Stimulated activated CD8-positive, alpha-beta memory T cell treated with anti-CD3 and anti-CD28 coated beads, Interleukin-2, amount 100 ng/mL, for 48 hours (primary cell): ENCODE measurements at places on chromosomes 16 and 17.

DNA sequence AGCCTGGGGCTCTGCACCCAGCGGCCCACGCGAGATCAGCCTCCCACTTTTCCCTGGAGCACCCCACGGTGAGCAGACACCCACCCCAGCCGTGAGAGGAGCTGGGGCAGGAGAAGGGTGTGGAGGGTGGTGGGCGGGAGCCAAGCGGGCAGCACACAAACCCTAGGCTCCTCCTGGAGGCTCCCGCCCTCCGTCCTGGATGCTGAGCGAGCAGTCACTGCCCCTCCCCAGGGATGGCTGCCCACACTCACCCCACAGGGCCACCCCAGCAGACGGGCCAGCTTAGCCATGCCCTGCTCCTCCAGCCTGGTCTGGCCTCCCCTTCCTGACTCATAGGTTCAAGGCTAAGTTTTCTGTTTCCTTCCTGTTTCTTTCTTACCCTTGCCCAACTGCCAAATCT lies 15.7 kb upstream of the ABCC3 start:
- no peak for DNase-seq

DNA sequence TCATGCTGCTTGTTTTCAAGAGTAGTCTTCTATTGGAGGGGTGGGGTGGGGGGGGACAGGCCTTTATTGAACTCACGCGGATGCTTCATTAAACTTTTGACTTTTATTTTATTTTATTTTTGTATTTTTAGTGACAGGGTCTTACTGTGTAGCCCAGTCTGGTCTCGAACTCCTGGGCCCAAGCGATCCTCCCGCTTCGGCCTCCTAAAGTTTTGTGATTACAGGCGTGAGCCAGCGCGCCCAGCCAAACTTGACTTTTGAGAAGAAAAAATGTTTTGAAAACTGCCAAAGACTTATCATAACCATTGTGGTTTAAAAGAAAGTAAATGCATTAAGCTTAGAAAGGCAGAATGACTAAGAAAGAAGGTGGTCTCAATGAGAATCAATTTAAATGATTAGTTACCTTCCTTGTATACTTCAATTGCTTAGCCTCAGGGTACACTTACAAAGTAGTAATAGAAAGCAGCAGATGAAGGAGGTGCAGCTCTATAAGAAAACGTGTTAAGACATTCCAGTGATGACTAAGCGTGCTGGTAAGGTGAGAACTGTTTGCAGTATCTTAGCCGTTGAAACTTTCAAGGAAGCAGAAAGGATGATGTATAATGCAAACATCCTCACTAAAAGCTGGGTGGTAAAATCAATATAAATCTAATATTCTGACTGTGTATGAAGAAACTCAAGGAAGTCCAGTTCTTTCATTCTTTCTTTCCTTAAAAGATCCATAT lies 1.2 kb downstream of the AP2B1 start:
- DNase-seq, result no peak

GRCh38 chr16:57661936-57662906 lies 5.9 kb upstream of the ADGRG3 start:
- DNase-seq, result no peak

GRCh38 chr17:56910509-56911235 lies 3.2 kb downstream of the TRIM25 start:
- no peak for DNase-seq

GRCh38 chr17:11412654-11413053 lies 171.6 kb downstream of the SHISA6 start:
- DNase-seq, result no peak

DNA sequence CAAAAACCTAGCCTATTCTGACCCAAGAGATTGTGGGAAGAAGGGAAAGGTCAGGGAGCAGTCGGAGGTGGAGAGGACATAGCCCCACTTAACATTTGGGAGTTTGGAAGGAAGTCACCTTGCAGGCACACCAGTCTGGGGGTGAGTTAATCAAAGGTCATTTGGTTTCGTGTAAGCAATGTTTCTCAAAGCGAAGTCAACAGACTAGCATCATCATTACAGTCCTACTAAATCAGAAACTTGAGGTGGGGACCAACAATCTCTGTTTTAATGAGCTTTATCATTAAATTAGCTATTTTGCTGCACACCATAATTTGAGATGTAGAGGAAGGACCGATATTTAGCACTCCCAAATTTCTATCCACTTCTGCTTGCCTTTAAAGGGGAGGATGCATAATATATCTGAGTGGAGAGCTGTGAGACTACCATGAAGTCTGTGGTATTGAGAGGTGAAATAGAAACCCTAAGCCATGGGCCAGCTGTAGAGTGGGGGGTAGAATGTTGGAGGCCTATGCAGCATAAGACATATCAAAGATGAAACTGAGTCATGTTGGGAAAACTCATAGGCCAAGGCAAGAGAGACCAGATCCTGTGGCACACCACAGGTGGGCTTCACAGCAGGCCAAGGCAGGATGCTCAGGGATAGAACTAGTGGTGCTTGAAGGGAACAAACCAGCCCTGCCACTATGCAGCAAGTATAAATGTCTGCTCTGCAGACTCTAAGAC lies 141.7 kb upstream of the ANKFN1 start:
- DNase-seq, result no peak

DNA sequence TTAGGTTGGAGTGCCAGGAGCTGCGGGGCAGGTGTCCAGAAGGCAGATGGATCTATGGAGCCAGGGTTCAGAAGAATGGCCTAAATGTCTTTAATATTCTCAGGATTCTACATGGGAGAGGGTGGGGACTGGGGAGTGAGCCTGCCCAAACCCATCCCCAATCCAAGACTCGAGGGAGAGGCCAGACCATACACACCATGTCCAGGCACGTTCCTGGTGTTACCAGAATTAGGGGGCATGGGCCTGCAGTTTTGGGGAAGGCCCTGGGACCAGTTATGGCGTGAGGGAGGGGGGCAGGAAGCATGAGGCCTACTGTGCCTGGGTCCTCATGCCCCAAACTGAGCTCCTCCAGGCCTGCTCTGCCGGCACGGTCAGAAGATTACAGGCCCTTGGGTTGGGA lies 1.9 kb downstream of the TAX1BP3 start:
- DNase-seq, result no peak

DNA sequence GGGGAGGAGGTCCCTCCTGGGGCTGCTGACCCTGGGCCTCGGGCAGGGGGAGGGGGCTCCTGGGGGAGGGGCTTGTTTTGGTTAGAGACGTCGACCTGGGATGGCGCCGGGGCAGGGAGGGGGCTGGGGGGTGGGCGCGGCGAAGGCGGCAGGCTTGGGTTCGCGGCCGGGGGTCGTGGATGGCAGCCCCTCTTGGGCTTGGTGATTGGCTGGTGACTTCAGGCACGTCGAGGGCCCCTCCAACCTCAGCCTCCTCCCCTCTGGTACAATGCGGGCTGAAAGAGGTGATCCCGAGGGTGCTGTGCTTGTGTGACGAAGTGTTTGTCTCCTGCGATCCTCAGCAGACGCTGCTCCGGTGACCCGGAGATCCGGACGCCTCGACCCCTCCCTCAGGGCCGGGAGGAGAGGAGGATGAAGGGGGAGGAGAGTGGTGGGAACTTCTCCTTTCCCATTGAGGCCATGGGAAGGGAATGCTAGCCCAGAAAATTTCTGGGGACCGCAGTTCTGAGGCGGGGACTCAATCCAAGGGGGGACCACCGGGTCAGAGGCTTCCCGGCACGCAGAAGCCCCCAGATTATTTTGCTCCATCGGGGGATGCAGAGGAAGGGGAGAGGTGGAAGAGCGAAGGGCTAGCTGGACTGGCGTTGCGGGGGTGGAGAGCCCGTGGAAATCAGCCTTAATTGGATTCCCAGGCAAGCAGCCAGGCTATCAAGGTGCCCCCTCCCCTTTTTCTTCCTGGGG lies 43.9 kb downstream of the RAI1 start:
- no peak for DNase-seq

GRCh38 chr16:54347961-54348360 lies 61.4 kb upstream of the IRX3 start:
- DNase-seq, result no peak

- no peak for DNase-seq
Observed at GRCh38 chr16:48559462-48560211, 50.3 kb downstream of the N4BP1 start.

GRCh38 chr16:65306722-65307121 lies 184.9 kb upstream of the CDH11 start:
- DNase-seq, result no peak

- no peak for DNase-seq
Observed at GRCh38 chr17:44314524-44314868, 6.1 kb downstream of the RUNDC3A start.

DNA sequence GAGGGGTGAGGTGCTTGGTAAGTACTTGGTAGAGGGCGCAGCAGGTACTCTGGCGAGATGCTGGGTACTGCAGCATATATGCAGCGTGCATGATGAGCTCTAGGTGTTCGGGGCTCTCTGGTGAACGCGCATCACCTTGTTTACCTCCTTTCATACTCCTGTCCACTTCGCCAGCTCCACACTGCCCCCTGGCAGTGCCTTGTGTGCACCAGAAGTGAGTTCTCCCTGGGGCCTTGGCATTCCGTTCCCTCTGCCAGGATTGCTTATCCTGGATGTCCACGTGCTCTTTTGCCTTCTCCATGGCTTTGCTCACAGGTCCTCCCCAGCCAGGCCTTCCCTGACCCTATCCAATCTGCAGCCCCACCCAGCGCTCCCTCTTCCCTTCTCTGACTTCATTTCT lies 154.2 kb downstream of the MRM1 start:
- peak; percentile 24 for DNase-seq

DNA sequence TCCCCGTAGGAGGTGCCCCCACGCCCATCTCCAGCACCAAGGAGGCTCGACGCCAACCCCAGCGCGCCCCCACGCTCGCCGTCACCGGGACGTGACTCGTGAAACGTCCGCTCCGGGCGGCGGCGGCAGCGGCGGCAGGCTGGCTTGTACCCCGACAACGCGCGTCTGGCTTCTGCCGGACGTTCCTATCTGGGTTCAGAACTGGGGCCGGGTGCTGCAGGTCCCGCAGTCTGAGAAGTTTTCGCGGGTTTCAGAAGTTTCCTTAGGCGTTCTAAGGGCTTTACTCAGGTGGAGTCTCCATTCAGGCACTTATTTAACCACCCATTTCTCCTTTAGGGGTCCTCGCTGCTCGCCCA lies 672 bp upstream of the ALKBH5 start:
- DNase-seq, result peak; percentile 80

DNA sequence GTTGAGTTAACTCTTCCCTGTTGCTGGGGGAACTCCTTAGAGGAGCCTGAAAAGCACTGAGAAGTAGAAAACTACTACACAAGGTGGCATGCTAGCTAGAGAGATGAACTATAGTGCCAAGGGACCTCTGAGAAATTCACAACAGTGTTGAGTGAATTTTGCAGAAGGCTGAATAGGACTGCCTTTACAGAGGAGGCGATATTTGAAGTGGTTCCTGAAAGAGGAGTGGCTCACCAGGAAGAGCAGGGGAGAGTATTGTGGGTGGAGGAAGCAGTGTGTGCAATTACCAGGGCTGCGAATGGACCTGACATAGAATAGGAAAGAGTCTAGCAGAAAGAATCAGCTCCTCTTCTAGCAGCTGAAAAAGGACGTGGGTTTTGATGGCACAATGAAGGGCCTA lies 66.4 kb downstream of the CDK5R1 start:
- DNase-seq, result no peak

GRCh38 chr17:14011740-14012405 lies 57.4 kb upstream of the COX10 start:
- no peak for DNase-seq

DNA sequence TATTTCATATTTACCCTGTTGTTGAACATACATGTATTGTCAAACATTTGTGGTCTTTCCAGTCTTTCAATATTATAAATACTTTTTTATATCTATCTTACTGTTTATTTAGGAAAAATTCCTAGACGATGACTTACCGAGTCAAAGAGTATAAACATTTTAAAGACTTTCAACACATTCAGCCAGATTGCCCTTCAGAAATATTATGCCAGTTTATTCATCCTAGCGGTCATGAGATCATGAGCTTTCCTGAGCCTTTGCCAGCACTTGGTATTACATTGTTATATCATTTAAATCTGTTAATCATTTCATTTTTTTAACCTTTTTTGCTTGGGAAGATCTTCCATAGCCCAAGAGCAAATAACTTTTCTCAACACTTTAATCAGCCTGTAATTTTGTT lies 197.4 kb downstream of the SPECC1 start:
- DNase-seq, result no peak

DNA sequence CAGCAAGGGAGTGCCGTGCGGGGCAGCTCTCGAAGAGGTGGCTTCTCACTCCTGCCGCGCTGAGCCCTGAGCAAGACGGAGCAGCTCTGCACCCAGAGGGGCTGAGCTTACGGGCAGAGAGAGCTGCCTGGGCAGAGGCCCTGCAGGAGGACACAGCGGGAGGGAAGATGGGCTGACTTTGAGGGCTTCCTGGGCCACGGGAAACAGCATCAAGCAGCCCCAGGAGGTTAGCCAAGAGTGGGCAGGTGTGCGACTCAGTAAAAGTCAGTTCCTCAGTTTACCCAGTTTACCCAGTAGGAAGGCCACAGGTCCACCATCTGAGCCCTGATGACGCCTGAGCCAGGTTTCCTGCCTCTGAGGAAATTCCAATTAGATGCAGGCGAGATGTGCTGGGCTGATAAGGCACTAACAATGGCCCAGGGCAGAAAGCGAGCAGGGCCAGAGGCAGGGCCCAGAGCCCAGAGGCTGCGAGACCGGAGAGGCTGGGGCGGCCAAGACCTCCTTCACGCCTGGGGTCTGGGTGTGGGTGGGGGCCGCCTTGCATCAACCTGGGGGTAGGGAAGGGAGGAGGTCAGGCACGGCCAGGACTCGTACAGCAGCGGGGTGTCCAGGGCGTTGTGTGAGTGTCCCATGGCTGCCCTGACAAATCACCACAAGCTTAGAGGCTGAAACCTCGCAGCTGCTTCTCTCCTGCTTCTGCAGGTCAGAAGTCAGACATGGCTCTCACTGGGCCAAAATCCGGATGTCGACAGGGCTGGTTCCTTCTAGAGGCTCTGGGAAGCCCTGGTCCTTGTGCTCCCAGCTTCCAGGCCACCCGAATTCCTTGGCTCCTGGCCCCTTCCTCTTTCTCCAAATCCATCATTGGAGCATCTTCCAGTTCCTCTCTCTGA lies 32.0 kb upstream of the CIBAR2 start:
- DNase-seq, result no peak

GRCh38 chr16:71499775-71500364 lies 10.7 kb upstream of the ZNF19 start:
- no peak for DNase-seq

GRCh38 chr16:56477096-56477878 lies 25.9 kb downstream of the OGFOD1 start:
- DNase-seq, result no peak

- DNase-seq, result no peak
Observed at GRCh38 chr17:58527306-58527705, 12.9 kb upstream of the MTMR4 start.

- no peak for DNase-seq
Observed at GRCh38 chr17:3959295-3959899, 4.8 kb downstream of the ATP2A3 start.

- no peak for DNase-seq
Observed at GRCh38 chr17:34717092-34717491, 137.7 kb downstream of the TMEM132E start.

DNA sequence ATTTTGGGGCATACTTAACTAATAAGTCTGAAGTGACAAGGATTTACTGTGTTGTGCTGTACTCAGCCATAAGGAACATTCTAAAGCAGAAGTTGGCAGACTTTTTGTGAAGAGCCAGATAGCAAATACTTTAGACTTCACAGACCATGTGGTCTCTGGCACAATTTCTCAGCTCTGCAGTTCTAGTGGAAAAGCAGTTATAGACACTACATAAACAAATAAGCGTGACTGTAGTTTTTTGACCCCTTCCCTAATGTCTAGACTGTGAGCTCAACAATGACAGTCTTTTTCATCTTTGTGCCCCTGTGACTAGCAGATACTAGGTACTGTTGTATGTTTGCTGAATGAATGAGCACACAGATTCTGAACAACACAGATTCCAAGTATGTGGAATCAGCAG lies 4.9 kb downstream of the RPAIN start:
- no peak for DNase-seq
